ENCODE measurements at places on chromosomes 4 and X.
A peak's percentile ranks its signal among the peaks of the same experiment; 100 is the strongest.

DNA sequence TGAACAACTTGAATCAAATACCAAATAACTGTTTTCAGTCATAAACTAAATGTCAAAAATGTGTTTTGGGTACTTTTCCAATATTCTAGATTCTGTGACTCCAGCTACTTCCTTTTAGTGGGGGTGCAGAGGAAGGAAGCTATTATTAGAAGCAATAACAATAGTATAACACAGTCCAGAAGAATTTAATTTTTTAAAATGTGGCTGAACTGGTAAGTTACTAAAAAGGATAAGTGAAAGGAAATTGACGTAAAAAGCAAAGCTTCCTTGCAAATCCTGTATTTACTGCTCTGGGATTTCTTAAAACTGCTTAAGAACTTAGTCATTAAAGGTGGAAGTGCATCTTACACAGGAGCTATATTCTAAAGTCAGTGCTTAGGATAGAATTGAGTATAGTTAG is 53.2 kb downstream of the MOSPD2 start:
- DNase-seq: no peak

GRCh38 chrX:8424912-8425311 is 39.7 kb upstream of the VCX3B start:
- no peak for DNase-seq

- peak; percentile 78 for DNase-seq
Measured at GRCh38 chr4:108270466-108271450, 102.0 kb upstream of the LEF1 start.

GRCh38 chr4:137422666-137423065 is 109.6 kb downstream of the PCDH18 start:
- no peak for DNase-seq

GRCh38 chrX:49972328-49972860 is 50.0 kb downstream of the CLCN5 start:
- no peak for DNase-seq

GRCh38 chr4:38611676-38612075 is 52.3 kb upstream of the KLF3 start:
- no peak for DNase-seq

All from kidney tubule cell (primary cell).